NCI-H345 (cell line): ENCODE measurements at places on chromosomes 16 and 17.

GRCh38 chr17:48213797-48214196 lies 106.2 kb downstream of the SNX11 start:
- DNase-seq, result peak; percentile 57

GRCh38 chr17:49210158-49211029 lies at the start of the genes ABI3 and GNGT2:
Gene ABI3, plus strand, starts transcription at chr17:49210707. Its CDS starts 18 bp downstream, at chr17:49210725.
Gene GNGT2, minus strand, starts transcription at chr17:49210574. Its CDS starts 3,152 bp downstream, at chr17:49207422.
- no peak for DNase-seq

- no peak for DNase-seq
These were observed 96.5 kb upstream of the ERCC4 start for GRCh38 chr16:13823501-13823900.

DNA sequence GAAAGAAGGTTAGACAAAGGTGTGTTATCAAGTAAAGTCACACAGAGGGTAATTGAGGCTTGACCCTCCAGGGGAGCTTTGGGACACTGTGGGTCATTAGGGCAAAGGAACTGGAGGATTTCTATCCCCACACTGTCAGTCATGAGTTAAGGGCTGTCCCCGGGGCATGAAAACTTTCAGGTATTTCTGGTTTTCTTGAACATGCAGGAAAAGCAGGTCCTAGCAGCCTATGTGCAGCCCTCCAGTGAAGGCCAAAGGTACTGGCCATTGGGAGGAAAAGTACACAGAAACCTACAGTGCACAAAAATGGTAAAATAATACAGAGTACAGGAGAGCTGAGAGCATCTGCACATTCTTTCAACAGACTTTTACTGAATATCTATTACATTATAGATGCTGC lies 44.4 kb upstream of the SCNN1B start:
- DNase-seq, result no peak

GRCh38 chr17:32222621-32223020 lies 43.0 kb upstream of the RHBDL3 start:
- no peak for DNase-seq

DNA sequence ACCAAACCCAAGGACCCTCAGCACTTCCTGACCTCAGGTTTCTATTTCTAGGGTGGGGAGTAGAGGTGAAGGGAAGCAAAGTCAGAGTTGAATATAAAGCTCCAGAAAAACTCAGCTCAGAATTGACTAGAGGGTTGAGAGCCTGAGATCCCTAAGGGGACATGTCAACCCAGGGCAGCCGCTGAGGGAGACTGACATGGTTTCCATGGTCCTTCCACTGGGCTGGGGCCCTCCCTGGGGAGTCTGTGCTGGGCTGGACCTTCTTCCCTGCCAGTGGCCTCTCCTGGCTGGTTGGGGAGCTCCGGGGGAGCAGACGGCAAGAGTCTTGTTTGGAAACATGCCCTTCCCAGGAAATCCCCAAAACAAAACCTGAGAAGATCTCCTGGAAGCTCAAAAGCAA lies 121.3 kb downstream of the METRNL start:
- DNase-seq, result no peak

GRCh38 chr16:27470567-27471431 lies 68.8 kb downstream of the IL21R start:
- no peak for DNase-seq

DNA sequence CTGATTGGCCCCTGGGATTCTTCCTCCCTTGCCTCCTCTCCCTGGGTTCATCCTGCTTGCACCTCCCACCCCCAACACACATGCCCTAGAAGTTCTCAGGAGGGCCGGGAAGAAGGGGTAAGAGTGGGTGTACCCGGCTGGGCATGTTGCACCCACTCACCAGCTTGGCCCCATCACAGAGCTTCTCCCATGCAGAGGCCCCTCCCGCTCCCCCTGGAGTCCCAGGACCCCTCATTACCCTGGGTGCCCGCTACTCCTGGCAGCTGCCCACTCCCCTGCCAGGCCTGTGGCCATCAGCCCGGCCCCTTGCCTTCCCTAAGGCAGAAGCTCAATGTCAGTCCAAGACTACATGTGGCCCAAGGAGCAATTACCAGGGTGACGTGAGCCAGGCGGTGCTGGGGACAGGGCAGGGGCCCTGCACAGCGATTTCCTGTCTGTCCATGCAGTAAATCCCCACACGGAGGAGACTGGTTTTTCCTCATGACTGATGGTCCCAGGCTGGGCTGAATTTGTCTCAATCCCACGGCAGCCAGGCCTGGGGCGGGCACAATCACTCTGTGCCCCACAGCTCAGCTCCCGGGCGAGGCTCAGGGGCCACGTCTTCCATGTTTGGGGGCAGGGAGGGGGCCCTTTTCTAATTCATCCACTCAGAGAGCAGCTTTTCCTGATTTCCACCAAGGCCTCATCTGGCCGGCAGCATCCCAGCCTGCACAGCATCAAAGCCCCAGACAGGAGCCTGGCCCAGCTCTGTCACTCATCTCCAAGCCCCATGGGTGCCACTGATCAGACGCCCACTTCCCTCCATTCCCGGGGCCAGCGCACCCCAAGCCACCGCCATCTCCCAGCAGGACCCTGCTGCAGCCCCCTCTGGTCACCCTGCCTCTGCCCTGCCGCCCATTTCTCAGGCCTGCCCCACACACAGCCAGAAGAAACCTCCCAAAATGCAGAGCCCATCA lies 234.7 kb downstream of the KATNIP start:
- DNase-seq, result no peak
